ENCODE measurements at places on chromosomes 1 and 21. TPM values are rescaled to one million over a fixed set of nuclear protein-coding genes. Genes with fewer than 3 reads are reported as not detected.

B4GALT3 gene
- 36.3 TPM for total RNA-seq

S100A16 gene
- total RNA-seq: 46.6 TPM

TRPM2 gene
- total RNA-seq: 0.61 TPM

BCAN gene
- not detected for total RNA-seq

SLAMF6 gene
- total RNA-seq: not detected

DNA sequence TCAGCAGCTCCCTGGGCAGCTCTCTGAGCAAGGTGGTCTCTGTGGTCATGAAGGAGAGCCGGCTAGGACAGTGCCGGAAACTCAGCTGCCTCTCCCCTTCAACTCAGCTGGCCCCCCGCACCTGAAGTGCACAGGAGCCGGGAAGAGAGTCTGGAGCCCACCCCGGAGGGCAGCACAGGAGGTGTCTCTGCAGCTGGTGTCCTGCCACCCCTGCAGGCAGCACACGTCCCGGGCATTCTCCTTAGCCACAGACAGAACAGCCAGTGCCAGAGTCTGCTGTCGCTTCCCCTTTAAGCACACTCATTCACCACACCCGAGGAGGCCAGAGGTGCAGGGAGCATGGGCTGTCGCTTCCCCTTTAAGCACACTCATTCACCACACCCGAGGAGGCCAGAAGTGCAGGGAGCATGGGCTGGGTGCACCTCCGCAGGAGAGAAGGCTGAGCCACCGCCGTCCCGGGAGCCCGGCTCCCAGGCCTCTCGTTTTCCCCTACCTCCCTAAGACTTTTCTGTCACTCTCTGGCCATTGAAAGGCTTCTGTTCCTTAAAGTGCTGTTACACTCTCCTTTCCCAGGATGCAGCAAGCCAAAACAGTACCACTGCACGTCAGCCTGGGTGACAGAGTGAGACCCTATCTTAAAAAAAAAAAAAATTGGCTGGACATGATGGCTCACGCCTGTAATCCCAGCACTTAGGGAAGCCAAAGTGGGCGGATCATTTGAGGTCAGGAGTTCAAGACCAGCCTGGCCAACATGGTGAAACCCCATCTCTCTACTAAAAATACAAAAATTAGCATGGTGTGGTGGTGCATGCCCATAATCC is 16.9 kb upstream of the SAMD11 start:
- H3K36me3 ChIP-seq: no peaks in the 10 kb centered on the region
- H3K4me3 ChIP-seq: no peak overlapping the region
- H3K4me1 ChIP-seq: peaks cover under 1% of the 10 kb centered on the region
- no peaks in the 10 kb centered on the region for H3K27me3 ChIP-seq
- no peak overlapping the region for H3K27ac ChIP-seq
- peak; percentile 33 for DNase-seq

DNA sequence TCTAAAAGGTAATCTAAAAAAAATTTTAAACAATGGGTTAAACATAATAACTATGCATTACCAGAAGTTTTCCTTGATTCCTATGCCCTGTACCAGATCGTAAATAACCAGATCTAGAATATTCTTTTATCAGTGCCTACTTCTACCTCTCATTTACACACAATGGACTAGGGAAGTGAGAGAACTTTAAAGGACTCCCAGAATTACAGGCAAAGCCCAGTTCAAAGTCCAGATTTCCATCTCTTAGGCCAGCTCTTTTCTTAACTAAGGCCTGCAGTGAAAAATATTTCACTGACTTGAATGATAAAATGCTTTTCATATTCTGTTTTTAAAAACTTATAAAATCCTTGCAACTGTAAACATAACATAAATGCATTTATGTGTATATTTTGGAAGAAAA is 32.6 kb downstream of the ESRRG start:
- H3K4me1 ChIP-seq: no peaks in the 10 kb centered on the region
- no peaks in the 10 kb centered on the region for H3K36me3 ChIP-seq
- no peak for DNase-seq
- H3K27ac ChIP-seq: no peak overlapping the region

GRCh38 chr21:42079939-42080787 is 9.0 kb downstream of the UMODL1 start:
- H3K27ac ChIP-seq: no peak overlapping the region
- DNase-seq: no peak
- no peak overlapping the region for H3K4me3 ChIP-seq
- no peaks in the 10 kb centered on the region for H3K36me3 ChIP-seq

DNA sequence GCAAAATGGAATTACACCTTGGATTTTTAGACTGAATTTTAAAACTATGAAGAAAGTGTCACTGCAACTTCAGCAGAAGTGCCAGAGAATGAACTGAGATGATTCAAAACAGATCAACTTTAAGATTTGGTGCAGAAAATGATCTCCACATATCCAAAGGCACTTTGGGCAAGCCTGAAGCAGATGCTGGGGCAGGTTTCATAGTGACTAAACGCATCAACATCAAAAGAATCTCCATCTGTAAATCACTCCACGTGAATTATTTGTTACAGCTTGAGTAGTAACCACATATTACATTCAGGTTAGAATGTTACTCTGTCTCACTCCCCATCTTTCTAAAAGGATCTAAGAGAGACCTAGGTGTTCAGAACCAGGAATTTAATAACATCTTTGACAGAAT is 329.0 kb upstream of the ESRRG start:
- no peak for DNase-seq
- H3K27ac ChIP-seq: no peak overlapping the region
- no peaks in the 10 kb centered on the region for H3K4me1 ChIP-seq
- H3K27me3 ChIP-seq: no peaks in the 10 kb centered on the region
- H3K36me3 ChIP-seq: no peaks in the 10 kb centered on the region

DNA sequence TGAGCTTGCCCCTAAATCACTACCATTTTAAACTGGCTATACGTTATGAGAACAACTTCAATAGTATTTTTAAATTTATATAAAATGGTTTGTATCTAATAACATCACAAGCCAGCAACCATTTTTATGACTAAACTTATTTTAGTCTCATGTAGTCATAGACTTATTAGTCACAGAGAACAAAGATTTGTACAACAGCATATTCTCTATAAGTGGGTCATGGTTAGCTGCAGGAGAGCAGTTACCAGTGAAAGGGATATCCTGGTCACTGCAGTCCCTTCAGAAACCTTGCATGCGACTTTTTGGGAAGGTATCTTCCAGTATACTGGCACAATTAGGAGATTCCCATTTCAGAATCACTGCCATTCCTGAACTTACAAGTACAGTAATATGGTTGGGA is 90.0 kb downstream of the HFM1 start:
- no peak for DNase-seq
- H3K27me3 ChIP-seq: no peaks in the 10 kb centered on the region
- H3K36me3 ChIP-seq: no peaks in the 10 kb centered on the region
- no peak overlapping the region for H3K27ac ChIP-seq

DNA sequence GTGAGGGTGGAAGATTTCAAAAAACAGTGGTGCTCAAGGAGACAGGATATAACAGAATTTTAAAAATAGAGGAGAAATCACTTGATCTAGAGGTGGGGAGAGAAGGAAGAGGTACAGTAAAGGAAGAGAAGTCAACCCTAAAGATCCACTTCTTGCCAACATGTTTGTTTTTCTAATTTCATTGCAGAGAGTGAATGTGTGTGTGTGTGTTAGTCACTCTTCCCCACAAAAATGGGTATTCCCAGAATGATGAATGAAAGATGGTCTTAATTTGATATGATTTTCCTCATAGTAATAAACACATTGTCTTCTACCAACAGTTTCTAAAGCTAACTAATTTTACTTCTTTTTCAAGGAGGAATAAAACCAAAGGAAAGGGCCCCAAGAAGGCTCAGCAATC is 74.2 kb upstream of the NGF start:
- no peak overlapping the region for H3K4me3 ChIP-seq
- H3K27ac ChIP-seq: no peak overlapping the region
- no peak for DNase-seq
- no peaks in the 10 kb centered on the region for H3K36me3 ChIP-seq
- H3K4me1 ChIP-seq: no peaks in the 10 kb centered on the region
- no peaks in the 10 kb centered on the region for H3K27me3 ChIP-seq

- no peak for DNase-seq
- peaks cover 5% of the 10 kb centered on the region for H3K4me1 ChIP-seq
- no peak overlapping the region for H3K27ac ChIP-seq
- no peaks in the 10 kb centered on the region for H3K36me3 ChIP-seq
- no peak overlapping the region for H3K4me3 ChIP-seq
Measured at GRCh38 chr1:103197216-103197615, 88.9 kb upstream of the COL11A1 start.

- no peaks in the 10 kb centered on the region for H3K4me1 ChIP-seq
- H3K36me3 ChIP-seq: no peaks in the 10 kb centered on the region
- H3K27me3 ChIP-seq: no peaks in the 10 kb centered on the region
- no peak overlapping the region for H3K4me3 ChIP-seq
- H3K27ac ChIP-seq: no peak overlapping the region
Measured at GRCh38 chr1:248751142-248751541, 4.4 kb downstream of the LYPD8 start.

DNA sequence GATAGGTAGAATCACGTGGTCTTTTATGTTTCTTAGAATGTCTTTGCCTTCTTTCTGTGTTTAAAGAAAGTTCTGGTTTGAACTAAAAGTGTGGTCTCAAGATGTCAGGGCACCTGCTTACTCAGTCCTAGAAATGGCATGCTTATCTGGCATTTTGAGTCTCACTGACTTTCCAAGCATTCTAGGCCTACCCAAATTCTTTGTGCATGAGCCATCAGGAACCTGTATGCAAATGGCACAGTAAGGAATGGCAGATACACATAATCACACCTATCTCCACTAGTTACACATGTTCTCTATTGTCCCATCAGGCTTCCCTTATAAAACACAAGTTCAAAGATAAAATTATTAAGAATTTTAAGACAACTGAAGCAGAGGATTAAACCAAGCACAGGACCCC is 29.5 kb upstream of the CLCA4 start:
- no peaks in the 10 kb centered on the region for H3K36me3 ChIP-seq
- DNase-seq: no peak
- no peaks in the 10 kb centered on the region for H3K4me1 ChIP-seq

- peaks cover 31% of the 10 kb centered on the region for H3K4me1 ChIP-seq
- H3K27me3 ChIP-seq: no peaks in the 10 kb centered on the region
- H3K27ac ChIP-seq: no peak overlapping the region
- DNase-seq: no peak
- H3K4me3 ChIP-seq: no peak overlapping the region
Measured at GRCh38 chr1:201476670-201477344, 7.8 kb upstream of the PHLDA3 start.

DNA sequence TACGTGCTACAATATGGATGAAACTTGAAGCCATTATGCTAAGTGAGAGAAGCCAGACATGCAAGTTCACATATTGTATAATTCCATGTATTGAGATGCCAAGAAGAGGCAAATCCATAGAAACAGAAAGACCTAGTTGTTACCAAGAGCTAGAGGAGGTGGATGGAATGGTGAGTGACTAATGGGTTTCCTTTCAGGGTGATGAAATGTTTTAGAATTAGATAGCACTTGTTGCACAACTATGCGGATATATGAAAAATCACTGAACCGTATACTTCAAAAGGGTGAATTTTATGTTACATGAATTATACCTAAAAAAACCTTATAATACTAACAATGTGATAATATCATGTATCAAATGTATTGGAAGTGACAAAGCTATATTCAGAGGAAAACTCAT is 18.1 kb downstream of the EPHA10 start:
- H3K4me1 ChIP-seq: no peaks in the 10 kb centered on the region
- H3K36me3 ChIP-seq: no peaks in the 10 kb centered on the region
- DNase-seq: no peak
- no peak overlapping the region for H3K27ac ChIP-seq
- peaks cover 3% of the 10 kb centered on the region for H3K27me3 ChIP-seq
- H3K4me3 ChIP-seq: no peak overlapping the region

DNA sequence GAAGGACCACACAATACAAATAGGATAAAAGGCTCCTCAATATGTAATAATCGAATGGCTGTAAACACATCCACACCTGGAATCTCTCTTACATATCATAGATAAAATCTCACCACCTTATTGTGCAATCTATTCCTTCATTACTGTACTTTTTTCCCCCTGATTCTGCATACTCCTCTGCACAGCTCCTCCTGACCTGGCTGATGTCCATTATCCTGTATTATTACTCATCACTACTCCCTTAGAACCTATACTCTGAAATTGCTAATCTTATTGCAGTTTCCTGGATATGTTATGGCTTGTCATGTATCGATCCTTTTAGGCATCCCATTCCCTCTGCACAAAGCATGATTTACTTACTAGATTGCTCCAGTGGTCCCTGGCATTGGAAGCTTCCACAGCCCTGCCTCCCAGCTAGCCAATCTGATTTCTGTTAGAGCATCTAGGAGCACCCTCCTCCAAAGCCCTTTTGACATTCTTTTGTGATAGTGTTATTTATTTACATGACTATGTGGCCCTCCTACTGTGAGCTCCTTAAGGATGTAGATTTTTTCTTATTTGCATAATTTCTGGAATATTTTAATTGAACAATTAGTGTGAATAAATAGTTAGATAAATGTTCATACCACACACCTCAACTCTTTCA is 24.2 kb upstream of the PHGDH start:
- no peak overlapping the region for H3K27ac ChIP-seq
- H3K27me3 ChIP-seq: no peaks in the 10 kb centered on the region
- H3K4me1 ChIP-seq: no peaks in the 10 kb centered on the region
- no peak for DNase-seq
- no peak overlapping the region for H3K4me3 ChIP-seq
